Activated naive CD4-positive, alpha-beta T cell treated with anti-CD3 and anti-CD28 coated beads for 36 hours (primary cell): ENCODE measurements at places on chromosomes 4 and X. TPM values are rescaled to one million over a fixed set of nuclear protein-coding genes. Genes with fewer than 3 reads are reported as not detected.

The MAGEB17 gene
- total RNA-seq: not detected

The SPACA5 gene
- not detected for total RNA-seq

The HDX gene
- total RNA-seq: 0.89 TPM

The PPBP gene
- not detected for total RNA-seq

The BCOR gene
- total RNA-seq: 29.1 TPM

The GLRA3 gene
- not detected for total RNA-seq

The OPHN1 gene
- total RNA-seq: not detected

The GLRA2 gene
- total RNA-seq: not detected

The NKX1-1 gene
- total RNA-seq: not detected

The RTL9 gene
- total RNA-seq: not detected

The HS6ST2 gene
- total RNA-seq: 0.98 TPM

The RBM10 gene
- 65.4 TPM for total RNA-seq
